ENCODE measurements at places on chromosomes 7 and 10.

- no peak for DNase-seq
Measured at GRCh38 chr10:108620821-108621534, 1302.3 kb downstream of the XPNPEP1 start.

- peak; percentile 49 for DNase-seq
Measured at GRCh38 chr7:130242198-130243014, 24.3 kb upstream of the CPA2 start.

GRCh38 chr7:84502239-84502638 lies 307.6 kb upstream of the SEMA3A start:
- no peak for DNase-seq

DNA sequence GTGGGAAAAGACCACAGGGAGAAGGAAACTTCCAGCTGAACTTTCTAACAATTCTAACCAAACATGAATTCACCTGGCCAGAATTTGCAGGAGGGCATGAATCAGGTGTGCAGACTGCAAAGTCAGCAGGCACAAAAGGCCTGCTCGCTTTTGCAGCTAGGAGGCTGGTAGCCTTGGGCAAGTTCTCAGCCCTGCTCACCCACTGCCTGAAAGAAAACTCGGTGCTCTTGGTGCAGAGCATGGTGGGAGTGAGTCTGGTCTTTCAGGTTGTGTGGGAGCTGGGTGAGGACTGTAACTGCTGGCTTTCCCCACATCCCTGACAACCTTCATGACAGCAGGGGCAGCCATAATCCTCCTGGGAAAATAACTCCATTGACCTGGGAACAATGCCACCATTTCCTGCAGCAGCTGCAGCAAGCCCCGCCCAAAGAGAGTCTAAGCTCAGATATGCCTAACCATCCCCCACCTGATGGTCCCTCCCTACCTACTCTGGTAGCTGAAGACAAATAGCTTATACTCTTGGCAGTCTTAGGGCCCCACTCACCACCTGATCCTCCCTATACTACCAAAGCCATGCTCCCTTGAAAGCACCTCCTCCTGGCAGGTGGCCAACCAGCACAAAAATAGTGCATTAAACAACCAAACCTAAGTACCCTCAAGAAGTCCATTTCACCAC lies 31.6 kb downstream of the ZNF117 start:
- DNase-seq, result no peak

- no peak for DNase-seq
Measured at GRCh38 chr10:33422471-33423153, 88.1 kb upstream of the NRP1 start.

GRCh38 chr10:75450075-75450445 lies 18.6 kb downstream of the LRMDA start:
- no peak for DNase-seq

DNA sequence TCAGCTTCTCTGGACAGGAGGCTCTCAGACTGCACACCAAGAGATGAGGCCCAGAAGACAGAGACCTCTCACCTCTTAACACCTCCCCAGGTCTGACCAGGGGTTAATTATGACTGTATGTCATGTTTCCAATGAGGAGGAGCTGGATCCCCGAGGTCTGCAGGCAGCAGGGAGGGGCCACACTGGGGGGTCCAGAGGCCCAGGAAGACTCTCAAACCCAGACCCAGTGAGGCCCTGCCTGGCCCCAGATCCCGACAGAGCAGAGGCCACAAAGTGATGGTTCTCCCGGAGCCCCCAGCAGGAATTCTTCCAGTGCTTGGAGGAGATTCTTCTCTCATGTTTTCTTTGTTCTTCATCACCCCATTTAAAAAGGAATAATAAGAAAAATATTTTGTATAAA lies 28.8 kb downstream of the PTPRN2 start:
- no peak for DNase-seq

- no peak for DNase-seq
Measured at GRCh38 chr10:26780106-26780792, 80.5 kb downstream of the ABI1 start.

DNA sequence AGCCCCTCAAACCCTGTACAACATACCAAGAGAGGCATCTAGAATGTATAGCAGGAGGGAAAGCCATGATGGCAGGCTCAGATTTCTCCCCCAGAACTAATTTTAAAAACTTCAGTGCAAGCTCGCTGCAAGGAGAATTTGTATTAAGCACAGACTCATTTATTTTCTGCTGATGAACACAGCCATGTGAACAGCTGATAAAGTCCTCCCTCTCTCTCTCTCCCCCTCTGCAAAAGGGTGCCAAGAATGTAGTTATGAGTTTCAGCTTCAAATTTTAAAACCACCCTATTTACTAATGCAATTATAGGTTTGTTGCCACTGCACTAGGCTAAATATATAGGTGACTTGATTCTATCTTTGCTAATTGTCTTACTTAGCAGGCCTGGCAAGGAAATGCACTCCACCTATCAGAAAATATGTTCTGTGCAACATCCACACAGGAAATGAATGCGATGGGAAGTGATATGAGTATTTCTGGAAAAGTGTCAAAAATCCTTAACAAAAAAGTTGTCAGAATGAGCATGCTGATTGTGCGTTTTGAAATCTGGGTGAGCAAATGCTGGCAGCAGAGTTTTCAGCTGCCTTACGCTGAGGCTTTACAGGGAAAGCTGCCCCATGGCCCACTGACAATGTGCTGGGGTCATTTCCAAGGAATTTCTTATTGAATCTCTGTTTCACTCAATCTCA lies 43.4 kb upstream of the GHITM start:
- DNase-seq, result no peak

DNA sequence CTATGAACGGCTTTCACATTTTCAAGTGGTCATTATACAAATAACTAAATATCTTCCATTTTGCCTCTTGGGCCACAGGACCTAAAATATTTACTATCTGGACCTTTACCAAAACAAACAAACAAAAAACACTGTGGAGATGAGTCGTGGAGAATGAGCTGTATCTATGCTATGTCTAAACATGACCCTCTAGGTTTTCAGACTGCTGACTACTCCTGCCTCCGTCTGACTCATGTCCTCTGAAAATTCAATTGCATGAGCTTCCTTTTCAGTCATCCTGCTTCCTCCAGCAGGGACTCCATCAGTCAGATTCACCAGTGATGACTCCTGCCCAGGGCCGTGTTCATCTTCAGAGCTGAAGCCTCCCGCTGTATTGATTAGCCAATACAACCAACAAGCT lies 96.8 kb downstream of the COL28A1 start:
- no peak for DNase-seq

DNA sequence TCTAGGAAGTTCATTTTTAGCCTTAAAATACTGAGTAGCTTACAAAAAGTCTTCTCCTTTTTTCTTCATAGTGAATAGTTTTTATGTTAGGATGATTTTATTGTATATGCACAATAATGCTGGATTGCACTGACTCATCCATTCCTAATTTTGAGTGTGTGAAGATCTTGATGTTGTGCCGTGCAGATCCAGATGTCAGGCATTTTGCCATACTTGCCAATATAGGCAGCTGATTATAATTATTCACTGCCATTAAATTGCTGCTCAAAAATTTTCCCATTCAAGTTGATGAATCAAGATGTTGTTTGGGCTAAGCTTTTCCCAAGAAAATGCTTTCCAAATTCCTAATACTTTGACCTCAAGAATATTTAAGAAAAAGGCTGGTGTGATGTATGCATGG lies 218.3 kb downstream of the AHR start:
- DNase-seq, result no peak

DNA sequence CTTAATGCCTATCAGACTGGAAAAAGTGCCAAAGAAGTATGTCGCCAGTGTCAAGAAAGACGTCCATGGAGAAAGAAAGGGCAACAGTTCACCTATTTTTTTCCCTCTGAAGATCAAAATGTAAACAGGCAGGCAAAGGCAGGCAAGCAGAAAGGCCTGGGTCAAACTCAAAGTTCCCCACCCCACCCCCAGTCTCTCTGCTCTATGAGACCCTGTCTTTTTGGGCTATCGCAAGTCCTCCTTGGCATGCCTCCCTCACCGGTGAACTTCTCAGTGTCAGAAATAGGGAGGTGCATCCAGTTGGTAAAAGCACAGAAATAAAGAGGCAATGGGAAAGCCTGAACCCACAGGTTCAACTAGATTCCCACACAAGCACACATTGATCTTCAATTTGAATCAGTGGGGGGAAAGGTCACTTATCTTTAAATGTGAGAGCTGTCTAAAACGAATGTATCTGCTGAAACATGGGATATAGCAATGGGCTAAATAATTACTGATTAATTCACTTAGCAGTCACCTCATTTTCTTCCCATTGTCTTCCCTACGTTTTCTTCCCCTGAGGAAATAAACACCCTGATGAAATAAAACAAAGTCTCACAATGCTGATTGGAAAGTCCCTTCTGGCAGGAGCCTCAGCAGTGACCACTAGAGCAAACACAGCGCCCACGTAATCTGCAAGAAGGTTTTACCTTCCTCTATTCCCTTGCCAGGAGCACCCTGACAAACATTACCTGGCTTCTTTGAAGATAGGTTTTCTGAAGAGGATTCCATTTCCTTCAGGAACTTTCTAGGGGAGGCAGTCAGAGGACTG lies 31.1 kb downstream of the JAZF1 start:
- no peak for DNase-seq

DNA sequence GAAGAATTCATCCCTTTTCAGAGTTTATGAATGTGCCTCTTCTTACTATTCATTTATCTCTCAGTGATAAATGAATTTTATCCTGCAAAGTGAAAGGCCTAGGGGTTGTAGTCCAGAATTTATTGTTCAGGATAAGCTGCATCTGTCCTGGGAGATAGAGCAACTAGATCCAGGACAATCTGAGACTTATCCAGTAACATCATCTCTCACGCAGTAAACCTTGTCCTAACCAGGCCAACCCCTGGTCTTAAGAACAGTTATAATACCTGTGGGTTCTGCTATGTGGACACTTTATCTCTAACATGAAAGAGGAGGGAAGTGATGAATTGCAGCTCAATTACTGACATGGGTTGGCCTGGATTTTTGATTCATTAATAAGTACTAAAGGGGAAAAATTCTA lies 287.6 kb downstream of the BMPER start:
- no peak for DNase-seq

- no peak for DNase-seq
Measured at GRCh38 chr10:49396666-49396999, 744 bp upstream of the DRGX start.

DNA sequence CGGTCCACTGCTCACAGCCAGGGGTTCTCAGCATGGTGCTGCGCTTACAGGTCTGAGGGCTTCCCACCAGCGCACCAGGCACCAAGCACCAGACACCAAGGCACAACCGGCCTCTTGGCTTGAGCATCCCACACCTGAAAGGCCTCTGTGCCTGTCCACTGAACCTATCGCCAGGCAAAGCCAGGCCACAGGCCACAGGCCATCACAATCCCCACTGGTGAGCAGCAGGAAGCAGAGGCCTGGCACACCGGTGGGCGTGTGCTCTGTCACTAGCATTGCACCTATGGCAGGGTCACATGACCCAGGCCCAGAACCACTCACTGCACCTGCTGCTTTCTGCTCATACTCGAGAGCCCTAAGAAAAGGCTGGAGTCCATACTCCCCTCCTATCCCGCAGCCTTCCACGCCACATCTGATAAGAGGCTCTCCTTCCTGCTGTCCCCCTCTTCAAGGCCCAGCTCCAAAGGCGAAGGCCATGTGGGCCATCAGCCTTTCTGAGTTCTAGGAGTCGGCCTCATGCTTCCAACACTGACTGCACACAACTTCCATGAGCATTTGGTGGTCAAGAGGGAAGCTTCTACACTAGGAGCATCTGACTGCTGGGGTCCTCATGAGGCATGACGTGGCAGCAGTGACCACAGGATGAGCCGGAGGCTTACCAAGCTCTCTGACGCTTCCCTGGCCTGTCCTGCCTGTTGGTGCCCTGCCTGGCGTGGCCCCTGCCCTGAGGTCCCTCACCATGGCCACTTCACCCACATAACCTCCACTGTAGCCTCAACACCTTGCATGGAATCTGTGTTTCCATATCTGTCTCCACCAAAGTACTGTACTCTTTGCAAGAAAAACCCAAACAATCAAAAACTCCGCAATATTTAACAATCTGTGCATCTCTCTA lies 166.3 kb downstream of the TNS3 start:
- DNase-seq, result no peak

GRCh38 chr7:128069373-128070364 lies 38.4 kb upstream of the LRRC4 start:
- DNase-seq, result no peak

- DNase-seq, result no peak
Measured at GRCh38 chr7:76293407-76293901, 9.0 kb upstream of the HSPB1 start.

GRCh38 chr7:13307040-13307439 lies 619.6 kb downstream of the ARL4A start:
- DNase-seq, result no peak

DNA sequence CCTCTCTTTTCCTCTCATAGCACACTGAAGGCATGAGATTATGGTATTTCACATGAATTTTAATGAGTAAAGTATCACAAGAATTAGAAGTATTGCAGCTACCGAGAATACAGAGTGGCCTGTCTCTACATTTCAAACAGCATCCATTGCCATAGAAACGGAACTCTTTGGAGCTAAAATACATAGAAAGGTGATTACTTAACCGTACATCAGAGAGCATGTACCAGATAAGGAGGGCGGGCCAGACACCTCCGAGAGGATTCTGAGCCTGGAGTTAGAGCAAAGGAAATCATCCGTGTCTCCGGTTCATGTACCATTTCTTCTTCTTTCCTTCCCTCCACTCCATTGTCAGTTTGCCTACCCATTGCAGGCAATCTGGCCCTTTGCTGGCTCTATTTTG lies 196.7 kb downstream of the KLF6 start:
- DNase-seq, result no peak

DNA sequence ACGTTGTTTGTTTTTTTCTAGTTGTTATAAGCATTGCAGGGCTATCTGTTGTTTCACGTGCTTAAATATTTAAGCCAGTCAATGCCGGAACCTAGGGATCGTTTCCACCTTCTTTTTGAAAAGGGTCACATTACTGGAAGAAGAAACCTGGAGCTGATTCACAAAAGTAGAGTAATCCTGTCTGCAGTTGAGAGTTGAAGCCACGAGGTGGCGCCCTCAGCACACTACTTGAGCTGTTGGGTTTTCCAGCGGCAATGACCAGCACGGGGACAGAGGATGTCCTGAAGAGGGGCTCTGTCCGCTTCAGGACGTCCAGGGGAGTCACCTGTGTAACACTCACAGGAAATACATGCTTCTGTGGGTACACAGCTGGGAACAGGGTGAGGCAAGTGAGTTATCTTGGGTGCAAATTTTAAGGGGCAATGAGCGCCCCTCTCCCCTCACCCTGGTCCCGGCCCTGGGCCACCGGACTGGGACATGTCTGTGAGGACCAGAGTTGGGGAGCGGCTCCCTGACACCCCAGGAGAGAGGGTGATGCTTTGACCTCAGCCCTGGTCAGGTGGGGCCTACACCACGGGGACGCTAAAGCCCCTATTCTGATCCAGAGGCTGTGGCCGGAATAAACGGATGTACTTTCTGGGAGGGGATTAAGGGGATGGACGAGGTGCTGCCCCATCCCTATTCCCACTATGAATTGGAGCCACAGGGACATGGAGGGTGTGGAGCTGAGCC lies 26.3 kb upstream of the WDFY4 start:
- DNase-seq, result peak; percentile 24

DNA sequence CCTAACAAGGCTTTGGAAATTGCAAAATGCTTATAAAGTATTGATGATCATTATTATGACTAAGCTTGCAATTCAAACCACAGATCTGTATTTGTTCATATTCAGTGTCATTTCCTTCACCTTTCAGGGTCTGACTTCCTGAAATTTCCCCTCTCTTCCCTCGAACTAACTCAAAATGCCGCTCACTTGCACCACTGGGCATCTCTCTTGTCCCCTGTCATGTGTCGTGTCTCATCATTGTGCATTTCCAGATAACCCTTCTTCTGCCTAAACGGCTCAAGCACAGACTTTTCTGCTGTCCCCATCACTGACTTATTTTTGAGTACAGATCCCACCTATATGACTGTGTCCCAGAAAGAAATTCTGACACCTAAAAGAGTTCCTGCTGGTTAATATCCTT lies 41.0 kb upstream of the CELF2 start:
- no peak for DNase-seq

Measured in activated T-cell treated with anti-CD3 and anti-CD28 coated beads for 4 hours (primary cell).